ENCODE measurements at places on chromosomes 4 and X.

GRCh38 chrX:52341493-52341892, 27.3 kb upstream of the XAGE2 start:
- DNase-seq = no peak

- DNase-seq = no peak
Measured at GRCh38 chr4:58368221-58368620, 1258.0 kb upstream of the IGFBP7 start.

DNA sequence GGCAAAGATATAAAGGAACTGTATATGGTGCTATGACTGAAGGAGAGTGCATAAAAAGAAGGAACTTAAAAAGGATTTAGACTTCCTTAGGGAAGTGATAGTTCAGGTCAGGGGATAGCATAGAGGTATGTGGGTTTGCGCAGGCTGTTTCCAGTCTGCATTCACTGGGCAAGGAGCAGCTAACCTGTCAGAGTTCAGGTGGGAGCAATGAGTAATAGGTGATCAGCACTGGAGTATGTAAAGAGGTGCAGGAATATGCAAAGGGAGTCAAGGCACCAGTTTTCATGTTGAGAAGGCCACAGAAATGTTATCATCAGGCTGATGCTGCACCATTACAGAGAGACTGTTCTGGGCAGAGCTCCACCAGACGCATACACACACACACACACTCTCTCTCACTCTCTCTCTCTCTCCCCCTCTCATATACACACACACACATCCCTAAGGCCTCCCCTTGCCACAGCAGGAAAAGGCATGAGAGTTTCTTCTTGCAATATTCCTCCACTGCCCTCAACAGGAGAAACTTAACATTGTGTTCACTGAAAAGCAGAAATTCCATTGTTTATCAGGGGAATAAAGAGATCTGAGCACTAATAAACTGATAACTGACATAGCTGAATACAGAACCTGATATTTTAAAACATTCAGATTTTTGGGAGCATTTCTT, 256.4 kb upstream of the GRID2 start:
- DNase-seq = no peak

DNA sequence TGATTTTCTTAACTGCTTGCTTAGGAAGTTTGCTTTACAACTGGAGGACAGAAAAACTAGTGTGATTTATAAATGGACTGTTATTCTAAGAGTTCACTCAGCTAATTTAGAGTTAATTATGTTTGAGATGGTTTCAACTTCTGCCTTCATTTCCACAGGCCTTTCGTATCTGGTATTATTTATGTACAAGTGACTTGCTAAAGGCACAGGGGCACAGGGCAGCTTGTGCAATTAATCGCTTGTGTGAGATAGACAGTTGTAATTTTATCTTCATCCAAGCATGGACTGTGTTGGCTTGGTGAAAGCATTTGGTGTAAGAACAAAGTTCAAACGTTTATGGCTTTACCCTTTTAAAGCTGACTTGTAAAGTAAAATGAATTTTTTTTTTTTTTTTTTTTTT, 38.3 kb downstream of the GPAT3 start:
- no peak for DNase-seq

DNA sequence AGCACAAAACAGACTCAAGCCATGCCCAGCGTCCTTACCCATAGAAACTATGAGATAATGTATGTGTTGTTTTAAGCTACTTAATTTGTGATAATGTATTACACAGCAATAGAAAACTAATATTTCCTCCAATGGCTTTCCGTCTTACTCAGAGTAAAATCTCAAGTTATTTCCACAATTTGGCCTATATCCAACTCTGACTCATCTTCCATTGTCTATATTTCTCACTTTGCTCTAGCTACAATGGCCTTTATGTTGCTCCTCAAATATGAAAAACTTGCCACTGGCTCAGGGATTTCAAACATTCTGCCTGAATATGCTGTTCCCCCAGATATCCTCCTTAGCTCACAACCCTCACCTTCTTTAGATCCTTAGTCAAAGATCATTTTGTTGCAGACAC, 31.6 kb downstream of the IQCM start:
- no peak for DNase-seq

DNA sequence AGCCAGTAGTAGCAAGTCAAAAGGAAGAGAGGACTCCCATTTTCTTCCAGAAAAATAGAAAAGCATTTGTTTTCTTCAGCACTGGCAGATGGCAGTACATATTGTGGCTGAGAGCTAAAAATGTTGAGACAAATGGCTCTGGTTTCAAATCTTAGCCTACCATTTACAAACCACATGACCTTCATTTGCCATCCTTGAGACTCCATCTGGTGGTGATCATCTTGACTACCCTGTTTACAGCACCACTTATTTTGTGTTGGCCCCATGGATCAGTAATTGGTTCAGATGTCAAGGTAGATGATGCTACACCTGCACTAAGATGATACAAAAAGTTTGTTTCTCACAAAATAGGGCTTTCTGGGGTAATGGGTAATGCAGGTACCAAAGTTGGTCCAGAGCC, 951.8 kb upstream of the IGFBP7 start:
- no peak for DNase-seq

GRCh38 chrX:150238632-150239382, 124.3 kb upstream of the MAMLD1 start:
- no peak for DNase-seq

GRCh38 chr4:122930862-122931261, 8.5 kb upstream of the NUDT6 start:
- DNase-seq = no peak

DNA sequence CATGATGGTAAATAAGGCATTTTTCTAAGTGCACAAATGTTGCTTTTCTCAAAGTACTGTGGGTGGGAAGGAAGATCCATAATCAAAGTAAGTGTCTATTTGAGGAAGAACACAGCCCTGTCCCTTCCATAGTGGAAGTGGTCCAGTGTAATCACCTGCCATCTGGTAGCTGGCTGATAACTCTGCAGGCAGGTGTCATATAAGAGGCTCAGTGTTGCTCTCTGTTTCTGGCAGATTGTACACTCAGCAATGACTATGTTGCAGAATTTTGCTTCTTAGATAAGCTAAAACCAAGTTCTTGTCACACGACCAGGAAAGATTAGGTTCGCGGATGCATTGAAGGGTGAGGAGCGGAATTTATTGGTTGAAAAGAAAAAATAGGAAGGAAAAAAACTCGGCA, 20.9 kb downstream of the SAGE1 start:
- no peak for DNase-seq

DNA sequence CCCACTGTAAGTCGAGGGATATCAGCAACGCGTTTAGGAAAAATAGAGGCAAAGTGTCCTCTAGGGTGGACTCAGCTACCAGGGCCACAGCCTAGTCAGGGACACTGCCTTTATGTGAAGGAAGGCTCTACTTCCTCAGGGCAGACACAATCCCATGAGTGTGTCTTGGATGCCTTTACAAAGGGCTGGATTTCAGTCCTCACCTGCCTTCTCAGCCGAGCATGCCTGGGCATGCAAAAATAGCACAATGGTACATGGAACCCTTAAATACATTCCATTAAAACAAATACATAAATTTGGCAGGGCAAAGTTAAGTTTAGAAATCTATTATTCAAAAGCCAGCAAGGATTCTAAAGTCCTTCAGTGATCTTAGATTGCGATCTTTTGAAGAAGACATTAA, 51.1 kb downstream of the DMD start:
- no peak for DNase-seq

- no peak for DNase-seq
Measured at GRCh38 chr4:141702472-141703182, 66.2 kb downstream of the IL15 start.

DNA sequence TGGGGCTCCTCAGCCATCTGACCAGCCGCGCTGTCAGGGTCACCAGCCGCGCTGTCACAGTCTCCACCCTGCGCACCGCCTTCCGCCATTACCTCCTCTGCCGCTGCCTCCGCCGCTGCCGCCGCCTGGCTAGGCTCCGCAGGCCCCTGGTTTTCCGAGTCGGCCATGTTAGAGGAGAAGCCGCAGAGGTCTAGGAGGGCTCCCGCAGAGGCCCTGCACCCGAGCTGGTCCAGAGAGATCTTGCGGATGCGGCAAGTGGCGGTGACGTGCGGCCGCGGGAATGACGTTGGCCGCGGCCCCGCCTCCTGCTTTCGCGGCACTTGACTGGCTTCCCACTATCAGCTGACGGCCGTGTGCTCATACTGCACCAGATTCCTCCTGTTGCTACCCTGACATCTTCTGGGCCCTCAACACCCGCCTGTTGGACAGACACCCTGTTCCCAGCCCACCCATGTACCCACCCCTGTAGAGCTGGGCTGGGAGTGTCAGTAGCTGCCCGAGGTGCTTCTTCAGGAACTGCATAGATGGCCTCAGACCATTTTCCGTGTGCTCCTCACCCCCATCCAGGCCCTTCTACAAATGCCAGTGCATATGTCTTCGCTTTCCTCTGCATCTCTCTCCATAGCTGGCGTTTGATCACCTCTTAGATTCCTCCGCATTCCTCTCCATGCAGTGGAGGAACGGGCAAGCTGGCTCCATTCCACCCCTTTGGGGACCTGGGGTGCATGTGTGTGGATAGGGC, at the start of gene NAP1L5:
Gene NAP1L5, minus strand, starts transcription at position 242 of the 742 bp plus-strand sequence. Its CDS starts 75 bp downstream, at position 167.
- peak; percentile 78 for DNase-seq

DNA sequence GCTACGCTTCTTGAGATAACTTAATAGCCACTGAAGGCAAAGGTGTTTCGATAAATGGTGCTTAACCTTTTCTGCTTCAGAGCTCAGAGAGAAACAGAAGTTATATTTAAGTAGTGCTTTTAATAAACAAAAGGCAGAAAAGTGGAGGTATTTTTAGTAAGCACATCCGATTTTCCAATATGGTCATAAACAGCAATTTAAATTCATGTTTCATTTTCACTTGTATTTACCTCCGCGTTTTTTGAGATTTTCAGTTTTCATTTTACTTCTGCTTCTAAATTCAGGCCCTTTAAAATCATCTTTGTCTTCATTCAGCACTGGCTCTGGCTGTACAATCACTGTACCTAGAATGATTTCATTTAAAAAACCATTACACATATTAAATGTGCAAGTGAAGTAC, 92.4 kb downstream of the ATRX start:
- DNase-seq = no peak

GRCh38 chr4:121777625-121778024, 12.7 kb upstream of the SMIM43 start:
- DNase-seq = no peak

DNA sequence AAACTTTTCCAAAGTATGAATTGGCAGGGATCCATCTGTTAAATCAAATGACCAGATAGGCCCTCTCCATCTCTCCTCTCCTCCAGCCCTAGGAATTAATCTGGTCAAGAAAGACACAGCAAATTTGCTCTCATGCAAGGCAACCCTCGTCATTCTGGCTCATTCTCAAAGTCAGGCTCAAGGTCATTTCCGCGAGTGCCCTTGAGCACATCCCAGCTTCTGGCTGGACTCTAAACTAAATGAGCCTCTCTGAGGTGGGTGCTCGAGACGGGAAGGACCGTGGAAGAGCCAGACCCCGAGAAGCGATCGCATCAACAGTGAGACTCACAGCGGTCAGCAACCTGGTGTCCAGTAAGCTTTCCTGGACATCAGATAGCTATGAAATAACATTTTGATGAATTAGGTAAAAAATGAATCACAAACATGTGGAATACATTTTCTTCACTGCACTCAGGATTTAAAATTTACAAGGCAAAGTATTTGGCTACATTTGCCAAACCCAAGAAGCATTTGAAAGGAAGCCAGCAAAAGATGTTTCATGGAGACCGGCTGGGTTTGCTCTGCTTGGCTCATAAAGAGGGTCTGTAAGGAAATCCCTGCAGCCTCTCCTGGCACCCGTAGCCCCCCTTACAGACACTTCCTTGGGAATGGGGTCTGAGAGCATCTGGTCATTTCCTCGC, 121.0 kb downstream of the ENPP6 start:
- no peak for DNase-seq

DNA sequence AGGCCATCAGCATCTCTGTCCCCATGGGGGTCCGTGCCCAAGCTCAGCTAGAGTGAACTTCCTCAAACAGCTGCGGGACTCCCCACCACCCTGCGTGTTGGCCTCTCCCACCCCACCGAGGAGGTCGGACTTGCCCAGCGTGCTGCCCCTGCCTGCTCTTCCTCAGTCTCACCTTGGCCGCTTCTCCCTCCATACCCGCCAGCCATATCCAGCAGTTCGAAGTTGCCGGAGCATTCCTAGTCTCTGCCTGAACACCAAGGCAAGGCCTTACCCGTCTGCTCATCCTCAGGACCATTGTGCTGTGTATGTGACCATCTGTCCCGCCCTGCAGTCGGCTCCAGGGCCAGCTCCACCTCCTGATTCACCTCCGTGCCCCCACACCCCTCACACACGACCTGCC, 84.5 kb downstream of the WFS1 start:
- no peak for DNase-seq

- DNase-seq = no peak
Measured at GRCh38 chr4:4789462-4789861, 70.0 kb upstream of the MSX1 start.

DNA sequence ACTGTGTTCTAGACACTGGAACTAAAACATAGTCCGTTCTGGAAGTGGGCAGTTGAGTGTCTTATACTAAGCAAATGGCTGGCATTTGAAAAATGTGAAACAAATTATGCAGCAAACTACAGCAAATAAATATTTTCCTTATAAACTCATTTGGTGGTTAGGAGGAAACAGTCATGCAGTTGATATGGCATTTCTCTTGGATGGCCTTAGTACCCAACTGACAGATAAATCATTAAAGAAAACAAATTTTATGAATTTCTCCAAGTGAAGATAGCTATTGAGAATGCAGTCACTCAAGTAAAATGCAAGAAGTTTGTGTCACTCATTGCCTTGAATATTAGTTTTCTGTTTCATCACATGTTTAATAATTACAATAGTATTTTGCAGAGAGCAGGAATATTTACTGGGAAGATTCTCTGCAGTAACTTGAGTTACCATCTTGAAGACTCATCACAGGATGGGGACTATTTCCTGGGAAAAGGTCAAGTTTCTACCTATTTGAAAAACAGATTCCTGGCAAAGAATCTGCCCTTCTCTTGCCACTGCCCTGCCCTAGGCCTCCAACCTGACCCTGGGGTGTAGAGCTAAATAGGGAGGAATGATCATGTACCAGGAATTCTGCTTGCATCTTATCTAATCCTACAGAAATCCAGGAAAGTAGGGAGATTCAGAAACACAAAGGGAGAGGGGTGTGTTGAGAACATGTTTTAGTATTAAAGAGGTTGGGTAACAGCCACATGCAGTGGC, 105.9 kb downstream of the SH3RF1 start:
- no peak for DNase-seq

- no peak for DNase-seq
Measured at GRCh38 chr4:143402776-143403552, 66.3 kb downstream of the GAB1 start.

DNA sequence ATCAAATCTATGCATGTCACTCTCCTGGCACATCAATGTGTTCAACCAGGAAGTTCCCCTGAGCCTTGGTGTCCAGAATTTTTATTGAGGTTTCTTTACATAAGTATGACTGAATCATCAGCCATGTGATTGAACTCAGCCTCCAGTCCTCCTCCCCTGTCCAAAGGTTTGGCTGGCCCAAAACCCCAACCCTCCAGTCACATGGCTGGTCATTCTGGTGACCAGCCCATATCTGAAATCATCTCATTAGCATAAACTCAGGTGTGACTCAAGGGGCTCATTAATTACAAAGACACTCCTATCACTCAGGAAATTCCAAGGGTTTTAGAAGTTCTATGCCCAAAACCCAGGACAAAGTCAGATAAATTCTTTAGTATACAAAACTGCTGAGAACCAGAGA, 20.6 kb upstream of the SUPT20HL2 start:
- DNase-seq = no peak

GRCh38 chr4:37627263-37627662, 58.9 kb downstream of the RELL1 start:
- DNase-seq = no peak

GRCh38 chr4:115781528-115782146, 668.2 kb upstream of the NDST4 start:
- DNase-seq = no peak

All from activated T-cell treated with anti-CD3 and anti-CD28 coated beads, Interleukin-2, amount 50 U/mL, for 1 hour (primary cell).